ENCODE measurements at places on chromosomes 11 and 22.
A peak's percentile ranks its signal among the peaks of the same experiment; 100 is the strongest.

DNA sequence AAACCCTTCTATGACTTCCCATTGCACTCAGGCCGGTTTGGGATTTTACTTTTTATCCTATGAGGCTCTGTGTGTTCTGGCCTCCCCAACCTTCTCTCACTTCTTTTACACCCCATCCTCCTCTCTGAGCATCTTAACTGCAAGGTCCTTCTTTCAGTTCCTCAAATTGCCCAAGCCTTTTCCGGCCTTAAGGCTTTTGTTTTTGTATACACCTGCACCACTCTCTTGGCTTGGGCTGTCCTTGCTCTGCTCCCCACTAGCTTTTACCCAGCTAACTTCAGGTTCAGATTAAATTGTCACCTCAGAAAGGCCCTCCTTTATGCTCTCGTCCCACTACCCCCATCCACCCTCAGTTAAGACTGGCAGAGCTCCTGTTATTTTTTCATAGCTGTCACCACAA lies 55.5 kb downstream of the FAM83F start:
- DNase-seq: peak; percentile 78

GRCh38 chr11:19519353-19519752 lies 193.3 kb upstream of the NAV2 start:
- DNase-seq: no peak

GRCh38 chr11:60680455-60681119 lies 18.8 kb upstream of the MS4A8 start:
- DNase-seq: no peak

DNA sequence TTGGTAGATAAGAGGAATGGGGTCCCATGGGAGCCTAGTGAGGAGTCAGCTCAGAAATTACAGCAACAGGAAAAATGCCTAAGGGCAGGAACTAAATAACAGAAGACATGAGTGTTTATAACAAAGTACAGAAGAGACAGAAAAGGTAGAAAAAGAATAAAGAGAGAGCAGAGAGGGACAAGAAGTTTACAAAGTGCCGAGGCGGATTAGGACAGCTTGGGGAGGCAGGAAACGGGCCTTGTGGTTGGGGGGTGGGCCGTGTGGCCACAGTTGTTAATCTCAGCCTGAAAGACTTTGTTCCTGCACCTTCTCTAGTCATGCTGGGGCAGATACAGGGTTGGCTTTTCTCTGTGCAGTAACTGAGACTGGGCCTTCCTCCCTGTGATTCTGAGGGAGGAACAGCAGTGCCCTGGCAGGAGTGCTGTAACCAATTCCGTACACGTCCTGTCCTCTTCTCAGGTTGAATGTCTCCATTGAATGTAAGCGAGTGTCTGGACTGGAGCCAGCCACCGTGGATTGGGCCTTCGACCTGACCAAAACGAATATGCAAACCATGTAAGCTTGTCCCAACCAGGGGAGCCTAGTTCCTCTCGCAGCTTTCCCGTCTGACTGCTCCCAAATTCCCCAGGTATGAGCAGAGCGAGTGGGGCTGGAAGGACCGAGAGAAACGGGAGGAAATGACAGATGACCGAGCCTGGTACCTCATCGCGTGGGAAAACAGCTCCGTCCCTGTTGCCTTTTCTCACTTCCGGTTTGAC lies 13.2 kb downstream of the NAA40 start:
- peak; percentile 51 for DNase-seq

- DNase-seq: no peak
Observed at GRCh38 chr11:96538104-96538503, 148.3 kb downstream of the JRKL start.

DNA sequence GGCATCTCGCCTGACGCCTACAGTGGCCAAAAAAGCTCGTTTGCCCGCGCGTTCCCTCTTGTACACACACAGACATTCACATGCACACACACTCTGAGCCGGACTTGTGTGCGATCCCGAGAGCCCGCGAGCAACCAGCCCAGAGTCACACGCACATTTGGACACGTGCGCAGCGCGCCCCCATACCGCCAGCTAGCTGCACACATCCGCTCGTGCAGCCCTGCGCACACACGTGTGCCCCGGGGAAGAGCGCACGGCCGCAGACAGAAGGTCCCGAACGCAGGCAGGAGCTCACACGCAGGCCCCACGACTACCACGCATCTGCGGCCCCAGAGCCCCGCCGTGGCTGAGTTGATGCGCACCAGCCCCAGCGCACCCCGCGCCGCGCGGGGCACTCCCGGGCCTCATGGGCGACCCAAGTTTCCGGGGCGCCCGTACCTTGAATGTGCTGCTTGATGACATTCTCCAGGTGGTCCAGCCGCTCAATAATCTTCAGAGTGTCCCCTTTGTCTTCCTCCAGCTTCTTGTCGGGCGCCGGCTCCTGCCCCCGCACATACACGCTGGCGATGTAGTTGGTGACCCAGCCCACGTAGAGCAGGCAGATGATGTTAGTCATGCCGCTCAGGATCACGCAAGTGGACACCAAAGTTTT lies 758 bp downstream of the GALNT18 start:
- no peak for DNase-seq

GRCh38 chr22:18113680-18114394 lies 3.2 kb downstream of the TUBA8 start:
- no peak for DNase-seq

GRCh38 chr22:19879643-19879991 lies 24.9 kb upstream of the GNB1L start:
- no peak for DNase-seq

DNA sequence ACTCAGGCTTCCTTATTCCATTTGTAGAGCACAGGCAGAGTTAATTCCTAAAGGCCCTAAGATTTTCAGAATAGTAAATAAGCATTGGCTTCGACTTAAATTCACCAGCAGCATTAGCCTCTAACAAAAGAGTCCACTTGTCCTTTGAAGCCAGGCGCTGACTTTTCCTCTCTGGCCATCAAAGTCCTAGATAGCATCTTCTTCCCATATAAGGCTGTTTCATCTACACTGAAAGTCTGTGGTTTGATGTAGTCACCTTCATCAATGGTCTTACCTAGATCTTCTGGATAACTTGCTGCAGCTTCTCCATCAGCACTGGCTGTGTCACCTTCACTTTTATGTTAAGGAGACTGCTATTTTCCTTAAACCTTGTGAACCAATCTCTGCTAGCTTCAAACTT lies 118.3 kb upstream of the SOX6 start:
- no peak for DNase-seq

- DNase-seq: no peak
Observed at GRCh38 chr22:42076764-42077485, 2.6 kb upstream of the SMDT1 start.

- DNase-seq: no peak
Observed at GRCh38 chr11:113286009-113286408, 28.4 kb upstream of the TTC12 start.

GRCh38 chr11:57133366-57134038 lies 48.3 kb upstream of the LRRC55 start:
- DNase-seq: no peak

DNA sequence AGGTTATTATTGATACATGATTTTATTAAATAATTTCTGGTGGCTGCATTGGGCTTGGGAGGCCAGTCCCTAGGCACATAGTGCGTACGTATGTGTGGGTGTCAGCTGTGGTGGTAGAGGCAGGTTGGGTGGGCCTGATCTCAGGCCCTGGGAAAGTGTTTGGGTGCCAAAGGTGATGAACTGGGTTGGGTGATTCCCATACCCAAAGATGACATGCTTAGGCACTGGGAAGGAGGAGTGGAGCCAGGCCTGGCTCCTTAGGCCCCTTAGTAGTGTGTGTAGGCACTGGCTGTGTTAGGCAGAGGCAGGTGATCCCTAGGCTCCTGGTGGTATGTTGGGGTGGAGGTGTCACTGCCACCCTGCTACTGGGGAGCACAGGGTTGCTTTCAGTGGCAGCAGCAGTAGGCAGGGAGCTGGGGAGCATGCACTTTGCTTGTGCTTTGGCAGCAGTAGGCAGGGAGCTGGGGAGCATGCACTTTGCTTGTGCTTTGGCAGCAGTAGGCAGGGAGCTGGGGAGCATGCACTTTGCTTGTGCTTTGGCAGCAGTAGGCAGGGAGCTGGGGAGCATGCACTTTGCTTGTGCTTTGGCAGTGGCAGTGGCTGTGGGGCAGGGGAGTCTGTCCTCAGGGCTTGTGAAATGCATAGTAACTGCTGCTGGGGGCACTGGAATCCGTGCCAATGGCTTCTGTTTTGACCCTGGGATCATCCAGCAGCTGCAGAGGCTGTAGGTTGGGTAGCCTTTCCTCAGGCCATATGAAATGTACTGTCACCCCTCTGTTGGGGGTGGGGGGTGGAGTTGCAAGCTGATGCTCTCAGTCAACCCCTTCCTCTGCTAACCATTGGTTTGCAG lies 84.4 kb downstream of the RRM1 start:
- no peak for DNase-seq

DNA sequence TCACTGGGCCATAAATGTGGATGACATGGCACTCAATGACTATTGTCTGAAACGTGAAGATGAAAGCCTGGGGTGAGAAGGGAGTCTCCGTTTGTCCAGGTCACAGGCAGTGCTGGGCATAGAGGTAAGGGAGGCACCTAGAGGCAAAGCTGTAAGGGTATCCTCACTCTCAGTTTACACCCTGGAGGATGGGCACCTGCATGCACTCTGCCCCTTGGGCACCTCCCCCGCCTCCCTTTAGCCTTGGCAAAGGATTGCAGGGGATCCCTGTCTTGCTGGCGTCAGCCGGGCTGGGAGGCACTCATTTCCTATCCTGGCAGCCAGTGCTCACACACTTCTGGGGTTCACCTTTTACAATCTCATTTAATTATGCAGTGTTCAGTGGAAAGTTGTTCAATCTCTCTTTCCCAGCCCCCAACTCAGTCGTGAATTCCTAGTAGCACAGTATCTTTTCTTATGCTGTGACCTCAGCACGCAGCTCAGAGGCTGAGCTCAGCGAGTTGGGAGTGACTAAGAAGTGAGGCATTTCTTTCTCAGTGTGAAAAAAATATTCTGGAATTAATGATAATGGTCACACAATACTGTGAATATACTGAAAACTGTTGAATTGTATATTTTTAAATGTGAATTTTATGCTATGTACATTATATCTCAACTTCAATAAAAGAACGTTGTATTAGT lies 866.6 kb downstream of the BRD1 start:
- DNase-seq: no peak

DNA sequence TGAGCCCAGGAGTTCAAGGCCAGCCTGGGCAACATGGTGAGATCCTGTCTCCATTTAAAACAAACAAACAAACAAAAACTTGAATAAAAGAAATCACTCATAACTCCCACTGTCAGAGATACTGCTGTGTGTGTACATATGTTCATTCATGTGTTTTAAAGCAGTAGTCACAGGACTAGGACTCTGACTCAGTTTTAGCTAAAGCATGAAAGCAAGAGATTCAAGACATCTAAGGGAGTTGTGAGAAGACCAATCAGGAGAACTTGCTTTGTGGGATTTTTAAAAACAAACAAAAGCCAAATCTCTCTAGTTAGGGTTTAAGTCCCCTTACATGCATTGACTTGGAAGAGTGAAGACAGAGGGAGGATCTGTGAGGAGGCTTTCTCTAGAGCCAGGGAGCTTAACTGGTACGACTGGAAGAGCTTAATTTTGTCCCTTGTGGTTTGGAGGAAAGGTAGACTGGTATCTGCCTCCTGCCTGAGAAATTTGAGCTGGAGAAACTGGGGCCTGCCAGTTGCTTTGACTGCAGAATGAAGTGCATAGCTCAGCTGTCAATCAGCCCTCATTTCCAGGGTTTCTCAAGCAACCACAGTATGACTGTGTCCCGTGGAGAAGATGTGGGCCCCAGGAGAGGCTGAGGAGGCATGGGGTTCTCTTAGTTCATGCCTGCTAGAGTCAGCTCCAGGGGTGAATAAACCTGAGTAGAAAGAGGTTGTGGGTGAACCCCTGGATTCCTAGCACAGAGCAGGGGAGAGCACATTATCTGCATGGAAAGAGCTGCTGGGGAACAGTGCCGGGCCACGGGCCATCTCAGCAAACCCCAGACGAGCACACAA lies 30.6 kb downstream of the EXPH5 start:
- no peak for DNase-seq

- no peak for DNase-seq
Observed at GRCh38 chr11:111936040-111936540, 1.1 kb upstream of the DIXDC1 start.

- DNase-seq: no peak
Observed at GRCh38 chr11:109486129-109486528, 64.1 kb downstream of the C11orf87 start.

DNA sequence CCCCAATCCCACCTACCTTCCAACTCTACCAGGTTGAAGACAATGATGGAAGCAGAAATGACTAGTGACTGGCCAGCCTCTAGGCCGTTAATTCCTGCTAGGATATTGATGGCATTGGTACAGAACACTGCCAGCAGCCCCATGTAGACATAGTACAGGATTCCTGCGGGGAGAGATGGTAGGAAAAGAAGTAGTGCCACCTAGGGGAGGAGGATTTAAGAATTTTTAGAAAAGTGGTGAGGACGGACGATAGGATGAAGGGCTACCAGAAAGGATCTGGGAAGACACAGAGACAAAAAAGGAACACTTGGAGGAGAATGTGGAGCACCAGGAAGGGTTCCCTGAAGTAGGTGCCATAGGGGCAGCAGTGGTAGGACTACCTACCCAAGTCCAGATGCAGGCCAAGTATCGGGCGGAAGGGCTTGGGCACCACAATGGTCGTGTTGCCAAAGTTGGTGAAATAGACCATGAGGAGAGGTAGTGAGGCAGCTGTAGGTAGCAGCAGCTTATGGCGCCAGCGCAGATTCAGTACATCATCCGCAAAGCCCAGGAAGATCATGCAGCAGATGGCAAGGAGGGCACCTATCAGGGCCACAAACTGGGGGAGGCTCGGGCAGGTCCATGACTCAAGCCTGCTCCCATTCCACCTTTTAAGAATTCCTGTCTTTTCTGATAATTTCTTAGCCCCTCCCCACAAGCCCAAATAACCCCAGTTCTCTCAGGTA lies 1.2 kb downstream of the DPAGT1 start:
- DNase-seq: no peak

- DNase-seq: no peak
Observed at GRCh38 chr11:4008116-4008515, 86.5 kb upstream of the RRM1 start.

GRCh38 chr11:17397311-17398002 lies 9.0 kb upstream of the KCNJ11 start:
- no peak for DNase-seq

GRCh38 chr11:8224711-8225110 lies 39.0 kb downstream of the LMO1 start:
- no peak for DNase-seq

- no peak for DNase-seq
Observed at GRCh38 chr11:62553080-62553838, 6.7 kb upstream of the AHNAK start.

- DNase-seq: no peak
Observed at GRCh38 chr22:31861226-31861840, 83.0 kb upstream of the YWHAH start.

DNA sequence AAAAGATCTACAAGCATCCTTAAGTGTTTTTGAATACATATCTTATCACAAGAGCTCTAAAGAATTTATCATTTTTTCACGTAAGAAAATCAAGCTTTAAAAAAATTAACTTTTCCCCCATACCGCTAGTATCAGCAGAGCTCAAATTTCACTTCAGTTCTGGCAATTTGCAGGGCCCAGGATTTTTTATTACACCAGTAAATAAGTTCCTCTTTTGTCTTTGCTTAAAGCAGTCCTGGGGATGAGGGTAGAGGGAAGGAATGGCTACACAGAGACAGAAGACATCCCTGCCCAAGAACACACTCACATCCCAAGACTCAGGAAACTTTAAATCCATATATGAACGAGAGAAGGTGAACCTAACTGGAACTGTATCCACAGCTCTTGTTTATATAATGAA lies 22.6 kb upstream of the SORL1 start:
- no peak for DNase-seq

Data from GM19239 (cell line).